ENCODE measurements at places on chromosomes 16 and 17.

DNA sequence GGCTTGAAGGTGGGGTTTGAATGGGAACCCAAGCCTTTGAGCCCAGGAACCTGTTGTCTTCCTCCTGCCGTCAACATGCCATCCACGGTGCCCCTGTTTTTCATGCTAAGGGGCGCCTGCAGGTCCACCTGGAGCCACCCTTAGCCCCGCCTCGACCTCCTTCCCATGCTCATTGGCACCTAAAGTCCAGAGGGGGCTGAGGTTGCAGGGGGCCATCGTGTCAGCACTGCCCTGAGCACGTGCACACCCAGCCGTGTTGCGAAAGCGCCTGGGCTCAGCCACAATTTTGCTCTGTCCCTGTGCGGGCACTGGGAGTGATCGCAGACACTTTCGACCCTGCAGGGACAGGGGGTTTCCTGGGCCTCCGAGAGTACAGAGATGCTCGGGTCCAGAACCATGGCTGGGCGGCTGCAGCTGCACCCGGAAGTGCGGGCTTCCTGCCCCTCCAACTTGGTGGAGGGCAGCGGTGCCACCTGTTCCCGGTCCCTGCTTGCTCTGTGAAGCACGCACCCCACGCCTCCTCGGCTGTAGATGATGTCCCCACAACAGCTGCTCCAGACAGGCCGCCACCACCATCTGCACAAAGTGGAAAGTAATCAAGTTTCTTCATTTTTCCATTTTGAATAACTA lies 454.7 kb downstream of the CDH8 start:
- DNase-seq = no peak

- DNase-seq = no peak
Measured at GRCh38 chr17:44530896-44531418, 26.3 kb upstream of the FZD2 start.

- no peak for DNase-seq
Measured at GRCh38 chr17:44221862-44222111, 2.3 kb upstream of the UBTF start.

DNA sequence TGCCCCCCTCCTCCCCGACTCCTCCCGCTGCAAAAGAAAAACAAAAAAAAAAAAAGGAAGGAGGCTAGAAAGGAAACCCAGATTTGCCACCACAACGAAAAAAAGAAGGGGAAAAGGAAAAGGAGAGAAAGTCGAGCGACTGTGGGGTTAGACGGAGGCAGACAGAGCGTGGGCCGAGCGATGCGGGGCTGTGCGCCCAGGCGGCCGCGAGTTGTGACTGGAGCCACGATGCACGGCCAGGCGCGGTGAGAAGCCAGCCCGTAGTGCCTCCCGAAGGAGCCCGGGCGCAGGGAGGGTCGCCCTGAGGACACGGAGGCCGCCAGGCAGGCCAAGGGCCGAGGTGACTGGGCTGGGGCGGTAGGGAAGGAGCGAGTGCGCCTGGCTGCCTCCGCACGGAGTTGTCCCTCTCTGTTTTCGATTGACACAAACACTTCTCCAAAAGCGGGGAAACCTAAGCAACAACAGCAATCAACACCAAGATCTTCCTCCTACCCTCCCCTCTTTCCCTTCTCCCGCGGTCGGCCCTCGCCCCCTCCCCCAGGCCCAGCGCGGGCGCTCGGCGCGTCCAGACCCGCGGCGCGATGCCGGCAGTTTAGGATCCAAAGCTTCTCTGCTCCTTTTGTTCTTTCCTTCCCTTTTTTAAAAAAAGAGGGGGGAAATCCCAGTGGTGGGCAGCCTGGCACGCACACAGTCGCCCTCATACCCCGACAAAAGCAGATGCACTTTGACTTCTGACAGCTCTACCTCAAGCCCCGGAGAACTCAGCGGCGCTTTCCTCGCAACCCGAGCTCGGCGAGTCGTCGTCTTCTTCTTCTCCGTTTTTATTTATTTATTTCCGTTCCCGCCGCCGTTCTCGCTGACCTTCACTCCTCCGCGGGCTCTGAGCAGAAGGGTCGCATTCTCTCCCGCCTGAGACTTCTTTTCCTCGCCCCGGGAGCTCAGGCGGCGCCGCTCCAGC lies at the start of gene LHX1:
LHX1 (plus strand) TSS at position 475 of the 958 bp plus-strand sequence. CDS start 723 bp downstream, outside the sequence.
- DNase-seq = no peak

DNA sequence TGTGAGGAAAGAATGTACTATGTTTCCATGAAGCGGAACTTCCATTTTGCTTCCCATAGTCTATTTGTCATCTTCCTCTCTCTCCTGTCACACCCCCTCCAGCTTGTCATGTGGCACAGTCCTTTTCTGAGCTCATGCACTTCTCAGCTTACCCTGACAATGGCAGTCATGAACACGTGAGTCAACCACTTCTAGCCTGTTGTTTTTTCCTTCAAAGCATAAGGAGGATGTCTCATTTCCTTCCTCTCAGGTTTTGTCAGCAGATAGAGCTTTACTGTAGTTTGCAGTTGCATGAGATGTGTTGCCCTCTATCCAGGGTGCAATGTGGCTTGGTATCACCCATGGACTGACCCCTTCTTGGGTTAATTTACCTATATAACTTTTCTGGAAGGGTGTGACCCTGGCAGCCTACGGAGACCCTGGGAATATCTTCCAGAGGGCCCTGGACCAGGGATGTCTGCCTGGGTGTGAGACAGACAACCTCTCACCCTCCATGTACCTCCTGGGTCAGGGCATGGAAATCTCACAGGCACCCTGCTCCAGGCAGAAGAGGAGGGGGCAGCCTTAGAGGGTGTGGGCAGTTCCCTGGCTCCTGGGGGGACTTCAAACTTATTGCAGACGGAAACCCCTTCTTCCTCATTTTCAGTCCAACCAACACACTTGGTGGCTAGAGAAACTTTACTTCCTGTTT lies 4.0 kb upstream of the ZNF267 start:
- DNase-seq = peak; percentile 42

GRCh38 chr16:67672739-67673662 lies 6.4 kb downstream of the C16orf86 start:
- peak; percentile 56 for DNase-seq

DNA sequence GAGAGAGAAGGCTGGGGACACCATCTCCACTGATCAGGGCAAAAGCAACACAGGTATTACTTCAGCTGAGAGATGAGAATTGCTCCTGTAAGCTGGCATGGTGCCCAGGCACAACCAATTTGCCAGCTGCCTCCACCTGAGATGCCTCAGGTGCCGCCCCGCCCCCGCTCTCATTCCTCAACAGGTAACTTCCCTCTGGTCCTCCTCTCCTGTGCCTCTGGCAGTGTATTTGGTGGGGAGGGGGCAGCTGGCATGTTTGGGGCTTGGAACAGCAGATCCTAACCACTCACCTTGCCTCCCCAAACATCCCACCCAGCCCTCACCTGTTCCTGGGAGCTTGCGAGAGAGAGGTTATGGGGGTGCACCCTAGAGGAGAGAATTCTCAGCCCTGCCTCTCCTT lies 2.9 kb upstream of the SRCIN1 start:
- DNase-seq = no peak

DNA sequence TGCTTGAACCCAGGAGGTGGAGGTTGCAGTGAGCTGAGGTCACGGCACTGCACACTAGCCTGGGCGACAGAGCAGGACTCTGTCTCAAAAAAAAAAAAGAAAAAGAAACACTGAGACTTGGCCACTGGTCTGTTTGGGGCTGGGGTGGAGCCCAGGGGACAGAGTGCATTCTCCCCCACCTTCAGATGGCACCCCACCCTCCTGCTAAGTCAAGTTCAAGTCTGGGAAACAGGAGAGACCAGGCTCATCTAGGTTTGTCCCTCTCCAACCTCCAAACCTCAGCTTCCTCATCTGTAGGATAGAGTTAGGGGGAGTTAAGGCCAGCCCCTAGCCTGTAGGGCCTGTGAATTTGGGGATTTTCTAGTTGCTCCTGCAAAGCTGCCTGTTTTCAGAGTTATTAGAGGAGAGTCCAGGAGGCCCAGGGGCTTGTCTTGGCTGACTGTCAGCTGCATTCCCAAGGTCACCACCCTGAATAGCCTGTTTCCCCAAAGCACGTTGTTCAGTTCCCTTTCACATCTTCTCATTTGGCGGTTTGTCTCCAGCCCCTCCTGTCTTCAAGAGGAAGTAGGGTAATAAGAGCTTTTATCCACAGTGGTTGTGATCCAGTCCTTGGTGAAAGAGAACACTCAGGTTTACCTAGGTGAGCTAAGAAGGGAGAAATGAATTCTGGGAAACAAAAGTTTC lies 2.2 kb downstream of the MT3 start:
- DNase-seq = no peak

DNA sequence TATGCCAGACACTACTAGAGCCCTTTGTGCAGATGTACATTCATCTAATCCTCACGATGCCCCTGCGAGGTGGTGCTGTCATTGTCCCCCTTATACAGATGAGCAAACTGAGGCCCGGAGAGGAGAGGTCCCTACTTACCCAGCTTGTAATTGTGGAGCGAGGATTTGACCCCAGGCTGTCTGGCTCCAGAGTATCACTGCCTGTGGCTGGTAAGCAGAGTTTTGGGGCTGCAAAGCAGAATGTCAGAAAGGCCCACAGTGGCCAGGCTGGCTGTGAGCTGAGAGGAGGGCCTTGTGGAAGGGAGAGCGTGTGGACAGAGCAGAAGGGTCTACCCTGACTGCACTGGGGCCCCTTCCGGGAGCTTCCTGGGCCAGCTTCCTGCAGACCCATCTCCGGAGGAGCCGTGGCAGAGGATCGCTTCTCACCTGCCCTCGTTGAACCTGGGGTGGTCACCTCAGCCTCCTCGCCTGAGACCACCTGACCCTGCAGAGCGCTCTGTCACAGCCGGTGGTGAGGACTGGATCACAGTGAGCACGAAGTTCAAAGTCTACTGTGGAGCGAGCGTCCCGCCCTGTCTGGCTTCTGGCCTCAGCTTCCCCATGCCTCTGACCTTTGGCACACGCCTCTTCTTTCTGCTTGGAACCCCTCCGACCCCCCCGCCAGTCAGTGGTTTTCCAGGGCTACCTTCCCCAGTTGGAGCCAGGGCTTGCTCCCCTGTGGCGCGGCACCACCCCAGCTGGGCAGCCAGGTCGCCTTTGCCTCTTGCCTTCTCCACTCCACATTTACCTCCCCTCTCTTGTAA lies 12.1 kb downstream of the CMIP start:
- no peak for DNase-seq

DNA sequence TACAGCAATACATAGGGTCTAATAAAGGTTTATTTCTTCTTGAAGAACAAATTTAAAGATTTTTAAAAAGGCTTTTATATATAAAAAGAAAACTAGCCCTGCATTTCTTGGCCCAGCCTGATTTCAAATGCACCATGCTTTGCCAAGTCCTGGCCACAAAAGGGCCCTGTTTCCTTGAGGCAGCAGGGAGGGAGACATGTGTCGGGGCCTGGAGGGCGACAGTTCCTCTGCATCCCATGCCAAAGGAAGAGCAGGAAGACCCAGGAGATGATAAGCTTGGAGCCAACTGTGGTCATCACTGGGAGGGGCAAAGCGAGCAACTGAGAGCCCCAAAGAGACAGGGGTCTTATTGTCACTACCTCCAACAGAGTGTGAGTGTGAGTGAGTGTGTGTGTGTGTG lies 571.5 kb upstream of the PSMD7 start:
- DNase-seq = no peak

GRCh38 chr17:82793974-82794630 lies 42.2 kb downstream of the TBCD start:
- DNase-seq = no peak

- DNase-seq = no peak
Measured at GRCh38 chr17:38416840-38417209, 11.4 kb upstream of the ARHGAP23 start.

DNA sequence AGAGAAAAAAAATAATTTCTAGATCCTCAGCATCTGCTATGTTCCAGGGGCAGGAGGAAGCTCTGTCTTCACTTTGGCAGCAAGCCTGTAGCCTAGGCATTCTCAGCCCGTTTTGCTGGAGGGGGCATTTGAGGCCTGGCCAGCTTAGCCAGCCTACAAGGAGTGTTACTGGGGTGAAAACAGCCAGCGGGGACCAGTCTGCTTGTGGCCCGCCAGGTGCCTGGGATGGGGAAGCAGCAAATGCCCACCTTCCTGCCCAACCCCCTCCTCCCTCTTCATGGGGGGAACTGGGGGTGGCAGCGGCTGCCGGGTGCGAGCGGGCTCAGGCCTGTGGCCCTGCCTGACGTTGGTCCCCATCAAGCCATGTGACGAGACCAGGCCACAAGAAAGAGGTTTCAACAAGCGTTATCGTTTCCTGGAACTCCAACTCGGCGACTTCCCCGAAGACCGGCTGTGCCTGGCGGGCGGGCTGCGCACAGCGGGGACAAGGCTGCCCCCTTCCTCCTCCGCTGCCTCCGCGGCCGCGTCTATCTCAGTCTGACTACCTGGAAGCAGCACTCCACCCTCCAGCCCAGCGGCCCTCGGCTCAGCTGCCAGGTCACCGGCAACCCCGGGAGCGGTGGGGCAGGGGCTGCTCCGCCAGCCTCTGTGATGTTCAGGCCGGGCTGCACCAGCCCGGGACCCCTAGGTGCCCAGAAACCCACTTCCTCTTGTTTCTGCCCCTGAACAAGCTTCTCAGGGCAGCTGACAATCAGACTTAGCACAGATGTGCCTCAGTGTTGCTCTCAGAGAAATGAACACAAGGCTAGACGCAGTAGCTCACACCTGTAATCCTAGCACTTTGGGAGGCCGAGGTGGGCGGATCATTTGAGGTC lies 22.9 kb downstream of the SOCS1 start:
- DNase-seq = no peak

- DNase-seq = no peak
Measured at GRCh38 chr17:10744501-10745000, 14.7 kb upstream of the TMEM220 start.

DNA sequence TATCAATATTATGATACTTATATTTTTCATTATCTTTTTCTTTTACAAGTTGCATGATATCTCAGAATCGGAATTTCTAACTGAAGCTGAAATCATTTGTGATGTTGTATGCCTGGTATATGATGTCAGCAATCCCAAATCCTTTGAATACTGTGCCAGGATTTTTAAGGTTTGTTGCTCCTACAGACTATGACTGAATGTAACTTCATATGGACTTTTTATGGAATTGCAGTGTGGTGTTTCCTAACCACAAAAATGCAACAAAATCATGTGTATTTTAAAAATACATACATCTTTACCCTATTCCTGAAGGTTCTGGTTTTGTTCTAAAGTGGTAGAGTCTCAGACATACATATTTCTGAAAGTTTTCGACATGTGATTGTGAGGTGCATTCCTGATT lies 58.8 kb upstream of the RHBDL3 start:
- DNase-seq = peak; percentile 48
